Nasal cavity respiratory epithelium epithelial cell of viscerocranial mucosa (primary cell): ENCODE measurements at places on chromosomes 12 and 14. TPM values are rescaled to one million over a fixed set of nuclear protein-coding genes. Genes with fewer than 3 reads are reported as not detected.

HOXC10 gene
- total RNA-seq = not detected in 2 replicates

TAS2R19 gene
- 0.34 and 7.6 TPM in 2 replicates for total RNA-seq

TEDC1 gene
- total RNA-seq = 3.7 and 3.8 TPM in 2 replicates

TMCC3 gene
- total RNA-seq = 11.4 and 13.7 TPM in 2 replicates
